Right ventricle myocardium inferior (tissue), 1 donor: ENCODE measurements at places on chromosomes 5 and 9.
A peak's percentile ranks its signal among the peaks of the same experiment; 100 is the strongest.

DNA sequence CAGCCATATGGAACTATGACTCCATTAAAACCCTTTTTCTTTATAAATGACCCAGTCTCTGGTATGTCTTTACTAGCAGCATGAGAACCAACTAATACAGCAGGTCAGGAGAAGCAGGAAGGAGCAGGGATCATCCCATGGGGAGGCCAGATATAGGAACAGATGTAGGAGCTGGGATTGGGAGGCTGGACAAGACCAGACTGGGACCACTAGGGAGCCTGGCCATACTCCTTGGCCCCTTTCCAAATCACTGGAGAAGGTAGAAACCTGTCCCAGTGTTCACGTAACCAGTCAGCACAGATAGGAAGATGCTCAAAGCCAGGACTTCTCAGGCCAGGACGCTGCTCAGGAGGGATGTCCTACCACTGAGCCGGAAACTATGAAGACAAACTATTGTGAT lies 95.5 kb downstream of the LMX1B start:
- DNase-seq, result no peak

DNA sequence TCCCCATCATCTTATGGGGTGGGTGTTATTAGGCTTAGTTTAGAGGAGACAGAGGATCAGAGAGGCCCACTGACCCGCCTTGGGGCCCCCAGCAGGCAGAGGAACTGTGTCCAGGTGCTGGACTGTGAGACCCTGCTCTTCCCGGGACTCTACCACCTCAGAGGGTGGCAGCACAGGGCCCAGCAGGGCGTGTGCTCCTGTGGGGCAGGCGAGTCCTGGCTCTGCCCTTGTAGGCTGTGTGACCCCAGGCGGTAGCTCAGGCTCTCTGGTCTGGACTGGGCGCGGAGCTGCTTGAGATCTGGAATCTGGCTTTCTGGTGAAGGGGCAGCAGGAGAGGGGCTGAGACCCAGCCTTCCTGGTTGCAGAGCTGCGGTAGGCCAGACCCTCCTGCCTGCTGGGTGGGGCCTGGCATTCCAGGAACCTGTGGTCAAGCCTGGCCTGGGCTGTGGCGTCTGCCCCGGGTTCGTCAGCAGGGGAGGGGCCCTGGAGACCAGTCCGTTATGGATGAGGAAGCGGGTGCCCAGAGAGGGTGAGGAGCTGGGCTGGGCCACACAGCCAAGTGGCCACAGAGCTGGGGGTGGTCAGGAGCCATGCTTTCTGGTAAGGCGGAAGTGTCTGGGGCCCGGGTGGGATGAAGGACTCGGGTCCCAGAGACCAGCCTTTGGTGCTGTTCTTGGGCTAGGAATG lies 46.5 kb downstream of the RXRA start:
- peak; percentile 93 for DNase-seq

GRCh38 chr9:109745335-109746283 lies 34.4 kb upstream of the PALM2AKAP2 start:
- DNase-seq, result peak; percentile 78

DNA sequence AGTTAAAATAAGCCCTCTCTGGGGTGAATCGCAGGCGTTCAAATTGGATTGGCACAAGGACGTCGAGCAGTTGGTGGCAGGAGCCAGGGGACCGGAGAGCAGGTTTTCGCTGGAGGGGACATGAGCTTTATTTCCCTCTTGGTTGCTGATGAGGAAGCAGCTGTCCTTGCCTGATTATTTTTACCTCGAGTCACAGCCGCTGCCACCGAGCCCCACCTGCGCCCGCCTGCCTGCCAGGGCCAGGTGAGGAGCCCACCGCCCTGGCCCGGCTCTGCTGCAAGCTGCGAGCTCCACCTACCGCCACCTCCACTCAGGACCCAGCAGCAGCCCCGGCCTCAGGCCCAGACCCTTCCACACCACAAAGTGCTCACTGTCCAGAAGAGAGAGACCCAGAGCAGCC lies 9.0 kb upstream of the ADGRD2 start:
- no peak for DNase-seq

DNA sequence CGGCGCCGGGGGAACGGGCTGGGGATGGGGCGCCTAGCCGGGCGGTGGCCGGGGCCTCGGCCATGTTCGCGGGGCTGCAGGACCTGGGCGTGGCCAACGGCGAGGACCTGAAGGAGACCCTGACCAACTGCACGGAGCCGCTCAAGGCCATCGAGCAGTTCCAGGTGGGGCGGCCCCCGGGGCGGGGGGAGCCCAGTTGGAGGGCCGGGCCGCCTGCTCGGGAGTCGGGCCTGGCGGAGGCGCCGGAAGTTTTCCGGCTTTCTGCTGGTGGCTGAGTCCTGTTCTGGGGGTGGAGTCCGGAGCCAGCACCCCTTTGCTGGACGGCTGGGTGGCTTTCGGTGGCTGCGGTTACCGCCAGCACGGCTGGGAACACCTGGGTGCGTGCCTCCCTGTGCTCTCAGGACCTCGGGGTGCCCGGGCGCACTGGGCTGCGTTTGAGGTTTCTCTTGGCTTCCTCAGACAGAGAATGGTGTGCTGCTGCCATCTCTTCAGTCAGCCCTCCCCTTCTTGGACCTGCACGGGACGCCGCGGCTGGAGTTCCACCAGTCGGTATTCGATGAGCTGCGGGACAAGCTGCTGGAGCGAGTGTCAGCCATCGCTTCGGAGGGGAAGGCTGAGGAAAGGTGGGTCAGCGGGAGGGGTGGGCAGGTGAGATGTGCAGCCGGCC lies 454 bp downstream of the NELFB start:
- peak; percentile 80 for DNase-seq

DNA sequence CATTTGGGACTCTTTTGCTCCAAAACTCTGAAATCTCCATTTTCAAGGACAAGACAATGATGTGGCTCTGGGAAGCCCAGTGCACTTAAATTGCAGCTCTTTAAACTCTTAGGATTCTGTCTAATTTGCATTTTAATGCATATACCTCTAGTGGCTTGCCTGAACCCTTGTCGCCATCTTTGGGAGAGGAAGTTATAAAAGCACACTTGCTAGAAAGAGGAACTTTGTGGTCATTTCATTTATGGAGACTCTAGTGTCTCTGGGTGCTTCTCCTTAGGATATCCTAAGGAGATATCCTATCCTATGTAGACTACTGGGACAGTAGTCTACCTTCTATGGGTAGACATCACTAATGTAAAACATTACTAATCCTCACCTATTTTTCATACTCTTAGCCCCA lies 77.3 kb upstream of the SLC1A3 start:
- DNase-seq, result no peak

DNA sequence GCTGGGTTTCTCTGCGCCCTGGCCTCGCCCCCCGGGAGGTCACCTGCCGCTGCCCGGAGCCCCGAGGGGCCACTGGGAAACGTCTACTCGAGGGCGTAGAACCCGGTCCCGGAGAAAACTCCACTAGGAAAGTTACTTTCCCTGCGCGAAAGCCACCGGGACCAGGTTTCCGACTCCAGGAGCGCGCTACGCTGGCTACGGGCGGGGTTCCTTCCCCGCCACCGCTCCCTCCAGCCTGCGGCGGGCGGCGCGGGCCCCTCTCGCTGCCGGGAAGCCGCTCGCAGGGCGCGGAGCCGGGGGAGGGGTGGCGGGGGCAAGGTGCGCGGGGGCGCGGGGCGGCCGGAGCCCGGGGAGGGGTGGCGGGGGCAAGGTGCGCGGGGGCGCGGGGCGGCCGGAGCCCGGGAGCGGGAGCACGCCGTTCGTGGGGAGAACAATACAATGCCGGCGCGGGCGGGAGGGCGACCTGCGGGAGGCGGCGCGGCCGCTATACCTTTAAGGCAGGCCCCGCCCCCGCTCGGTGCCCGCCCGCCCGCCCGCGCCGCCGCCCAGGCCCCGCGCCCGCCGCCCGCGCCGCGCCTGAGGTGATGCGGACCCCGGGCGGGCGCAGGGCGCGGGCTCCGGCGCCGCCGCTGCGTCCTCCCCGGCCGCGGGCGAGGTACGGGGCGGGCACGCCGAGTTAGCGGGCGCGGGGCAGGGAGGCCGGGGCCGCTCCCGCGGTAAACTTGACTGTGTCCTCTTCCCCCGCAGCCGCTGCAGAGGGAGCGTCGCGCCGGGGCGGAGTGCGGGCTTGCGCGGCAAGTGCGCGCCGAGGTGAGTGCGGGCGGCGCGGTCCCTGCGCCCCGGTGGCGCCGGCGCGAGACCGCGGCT lies 278.1 kb downstream of the AOPEP start:
- DNase-seq, result peak; percentile 78

- no peak for DNase-seq
Observed at GRCh38 chr9:109107402-109108240, 12.1 kb downstream of the TMEM245 start.

DNA sequence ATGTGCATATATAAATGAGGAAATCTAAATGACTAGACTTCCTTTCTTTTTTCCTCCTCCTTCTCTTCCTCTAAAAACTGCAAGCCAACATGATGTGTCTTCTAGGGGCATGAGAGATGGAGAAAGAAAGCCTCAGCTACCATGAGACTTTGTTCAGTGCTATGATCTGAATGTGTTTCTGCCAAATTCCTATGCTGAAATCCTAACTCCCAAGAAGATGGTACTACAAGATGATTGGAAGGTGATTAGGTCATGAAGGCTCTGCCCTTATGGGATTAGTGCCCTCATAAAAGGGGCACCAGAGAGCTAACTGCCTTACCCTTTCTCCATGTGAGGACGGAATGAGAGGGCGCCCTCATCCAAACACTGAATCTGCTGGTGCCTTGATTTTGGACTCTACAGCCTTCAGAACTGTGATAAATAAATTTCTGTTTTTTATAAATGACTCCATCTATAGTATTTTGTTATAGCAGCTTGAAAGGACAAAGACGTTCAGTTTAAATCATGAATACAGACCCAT lies 72.2 kb upstream of the IL6ST start:
- no peak for DNase-seq

- DNase-seq, result no peak
Observed at GRCh38 chr9:90975781-90976538, 174.3 kb downstream of the SYK start.
